ENCODE measurements at places on chromosomes 5 and 9.

DNA sequence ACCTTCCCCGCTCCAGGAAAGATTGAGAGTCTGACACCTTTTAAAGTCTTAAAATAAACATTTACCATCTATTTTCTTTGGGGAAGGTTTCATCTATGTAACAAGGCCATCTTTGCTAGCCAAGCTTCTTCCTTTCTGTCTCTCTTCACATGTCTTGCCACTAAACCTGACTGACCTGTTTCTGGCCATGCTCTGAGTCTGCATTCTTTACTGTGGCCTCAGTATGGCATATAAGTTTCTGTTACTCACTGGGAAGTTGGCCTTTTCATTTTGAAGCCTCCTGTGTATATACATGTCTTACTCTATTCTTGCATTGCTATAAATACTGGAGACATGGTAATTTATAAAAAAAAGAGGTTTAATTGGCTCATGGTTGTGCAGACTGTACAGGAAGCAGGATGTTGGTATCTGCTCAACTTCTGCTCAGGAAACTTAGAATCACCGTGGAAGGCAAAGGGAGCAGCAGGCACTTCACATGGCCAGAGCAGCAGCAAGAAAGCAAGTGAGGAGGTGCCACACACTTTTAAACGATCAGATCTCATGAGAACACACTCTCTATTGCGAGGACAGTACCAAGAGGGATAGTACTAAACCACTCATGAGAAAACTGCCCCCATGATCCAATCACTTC, 48.1 kb downstream of the KCNV2 start:
- DNase-seq: peak; percentile 0

- no peak for DNase-seq
These were observed 34.9 kb upstream of the FOXI1 start for GRCh38 chr5:170070556-170071412.

DNA sequence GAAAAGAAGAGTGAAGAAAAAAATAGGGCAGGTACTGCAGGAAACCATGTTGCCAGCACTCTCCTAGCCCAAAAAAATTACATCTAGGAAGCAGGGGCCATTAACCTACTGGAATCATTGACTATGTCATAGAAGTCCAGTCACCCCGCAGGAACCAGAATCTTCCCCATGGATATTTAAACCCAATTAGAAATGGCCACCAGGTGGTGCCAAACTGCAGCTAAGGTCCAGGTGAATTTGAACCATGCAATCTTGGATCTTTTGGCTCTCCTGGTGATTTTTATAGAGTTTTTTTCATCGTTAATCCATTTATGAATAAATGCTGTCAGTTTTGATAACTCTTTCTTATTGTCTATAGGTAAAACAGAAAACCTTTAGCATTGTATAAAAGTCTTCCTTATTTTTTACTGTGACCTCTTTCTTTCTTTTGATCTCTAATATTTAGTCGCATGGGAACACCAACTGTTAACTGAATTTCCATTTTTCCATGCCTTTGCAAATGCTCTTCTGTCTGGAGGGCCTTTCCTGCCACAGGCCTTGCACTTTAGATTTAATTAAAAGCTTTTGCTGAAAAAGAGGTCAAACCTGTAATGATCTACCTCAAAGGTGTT, 147.5 kb upstream of the FGF10 start:
- DNase-seq: no peak

- no peak for DNase-seq
These were observed 40.0 kb downstream of the LURAP1L start for GRCh38 chr9:12814877-12815237.

Data from GF-D8 (cell line).